Eye (tissue), 1 donor: ENCODE measurements at places on chromosomes 6 and 20.

- no peak for DNase-seq
Observed at GRCh38 chr20:15789079-15789478, 784.2 kb downstream of the KIF16B start.

DNA sequence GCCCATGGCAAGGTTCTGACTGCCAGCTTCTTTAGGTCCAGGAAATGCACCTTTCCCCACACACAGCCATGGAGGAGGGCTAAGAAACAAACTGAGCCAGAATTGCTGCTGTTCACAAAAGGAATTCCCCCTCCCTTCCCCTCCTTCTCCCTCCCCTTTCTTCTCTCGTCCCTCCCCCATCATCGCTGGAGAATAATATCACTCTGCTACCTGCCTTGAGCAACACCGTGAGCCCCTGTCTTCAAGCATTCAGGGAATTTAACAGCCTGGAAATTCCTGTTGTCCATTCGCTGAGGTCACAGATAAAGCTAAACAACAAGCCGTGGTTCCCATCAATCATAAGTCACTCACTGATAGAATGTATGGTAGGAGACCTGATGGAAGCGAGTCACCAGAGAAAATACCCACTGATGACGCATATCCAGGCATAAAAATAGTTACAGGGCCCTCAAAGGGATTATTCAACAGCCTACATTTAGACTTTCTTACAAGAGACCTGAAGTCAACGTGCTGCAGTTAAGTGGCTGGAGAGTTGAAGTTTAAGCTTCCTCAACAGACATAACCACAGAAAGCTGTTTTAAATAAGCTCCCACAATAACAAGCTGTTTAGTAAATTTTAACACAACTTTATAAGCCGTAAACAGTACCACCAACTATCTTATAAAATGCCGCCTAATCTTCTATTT lies 59.7 kb downstream of the HIVEP2 start:
- peak; percentile 81 for DNase-seq

GRCh38 chr6:161832622-161833021 lies 558.8 kb upstream of the AGPAT4 start:
- DNase-seq = no peak

GRCh38 chr6:82616386-82617028 lies 252.9 kb downstream of the TPBG start:
- DNase-seq = no peak
